M059J (cell line): ENCODE measurements at places on chromosomes 11 and 22. TPM values are rescaled to one million over a fixed set of nuclear protein-coding genes. Genes with fewer than 3 reads are reported as not detected.
A peak's percentile ranks its signal among the peaks of the same experiment; 100 is the strongest.

The CELSR1 gene
- total RNA-seq: 4.3 and 11.8 TPM in 2 replicates

The ART5 gene
- not detected in 2 replicates for total RNA-seq

- DNase-seq: no peak
These were observed 413.6 kb downstream of the TBC1D22A start for GRCh38 chr22:47176026-47176389.

- DNase-seq: peak; percentile 28
These were observed 125.1 kb downstream of the TIMP3 start for GRCh38 chr22:32926600-32926999.

DNA sequence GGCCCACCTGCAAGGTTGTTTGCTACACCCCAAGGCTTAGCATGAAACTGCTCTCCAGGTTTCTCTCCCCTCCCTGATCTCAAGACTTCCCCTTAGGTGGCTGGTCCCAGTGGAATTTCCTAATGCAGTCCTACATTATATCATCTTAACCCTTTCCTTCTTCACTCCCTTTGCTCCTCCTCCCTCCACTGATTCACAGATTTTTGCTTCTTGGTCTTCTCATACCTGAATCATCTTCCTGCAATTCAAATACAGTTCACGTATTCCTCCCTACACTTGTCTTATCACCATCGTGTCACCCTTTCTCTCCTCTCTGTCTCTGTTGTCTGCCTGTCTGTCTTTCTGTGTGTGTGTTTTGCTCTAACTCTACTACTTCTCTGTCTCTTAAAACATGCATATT is 17.0 kb downstream of the MMP10 start:
- peak; percentile 29 for DNase-seq

GRCh38 chr22:38222797-38223119 is 21.0 kb downstream of the MAFF start:
- DNase-seq: no peak

DNA sequence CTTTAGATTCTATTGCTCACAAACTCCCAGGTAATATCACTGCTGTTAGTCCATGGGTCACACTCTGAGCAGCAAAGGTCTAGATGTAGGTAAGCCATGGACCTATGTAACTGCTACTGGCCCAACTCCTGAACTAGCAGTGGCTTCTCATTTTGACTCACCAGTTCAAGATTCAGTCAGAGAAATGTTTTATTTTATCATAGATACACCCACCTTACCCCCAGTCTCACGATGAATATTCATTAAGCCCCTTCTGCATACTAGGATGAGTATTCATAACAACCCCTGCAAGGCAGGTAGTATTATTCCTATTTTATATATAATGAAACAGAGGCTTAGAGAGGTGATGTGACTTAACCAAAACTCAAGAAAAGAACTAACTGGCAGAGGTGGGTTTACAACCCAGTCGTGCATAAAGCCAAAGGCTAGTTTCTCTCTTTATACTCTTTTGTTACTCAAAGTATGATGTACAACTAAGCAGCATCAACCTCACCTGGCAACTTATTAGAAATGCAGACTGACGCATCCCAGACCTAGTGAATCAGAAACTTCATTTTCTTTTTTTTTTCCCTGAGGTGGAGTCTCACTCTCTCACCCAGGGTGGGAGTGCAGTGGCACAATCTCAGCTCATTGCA is 957.6 kb upstream of the CCDC90B start:
- DNase-seq: no peak

DNA sequence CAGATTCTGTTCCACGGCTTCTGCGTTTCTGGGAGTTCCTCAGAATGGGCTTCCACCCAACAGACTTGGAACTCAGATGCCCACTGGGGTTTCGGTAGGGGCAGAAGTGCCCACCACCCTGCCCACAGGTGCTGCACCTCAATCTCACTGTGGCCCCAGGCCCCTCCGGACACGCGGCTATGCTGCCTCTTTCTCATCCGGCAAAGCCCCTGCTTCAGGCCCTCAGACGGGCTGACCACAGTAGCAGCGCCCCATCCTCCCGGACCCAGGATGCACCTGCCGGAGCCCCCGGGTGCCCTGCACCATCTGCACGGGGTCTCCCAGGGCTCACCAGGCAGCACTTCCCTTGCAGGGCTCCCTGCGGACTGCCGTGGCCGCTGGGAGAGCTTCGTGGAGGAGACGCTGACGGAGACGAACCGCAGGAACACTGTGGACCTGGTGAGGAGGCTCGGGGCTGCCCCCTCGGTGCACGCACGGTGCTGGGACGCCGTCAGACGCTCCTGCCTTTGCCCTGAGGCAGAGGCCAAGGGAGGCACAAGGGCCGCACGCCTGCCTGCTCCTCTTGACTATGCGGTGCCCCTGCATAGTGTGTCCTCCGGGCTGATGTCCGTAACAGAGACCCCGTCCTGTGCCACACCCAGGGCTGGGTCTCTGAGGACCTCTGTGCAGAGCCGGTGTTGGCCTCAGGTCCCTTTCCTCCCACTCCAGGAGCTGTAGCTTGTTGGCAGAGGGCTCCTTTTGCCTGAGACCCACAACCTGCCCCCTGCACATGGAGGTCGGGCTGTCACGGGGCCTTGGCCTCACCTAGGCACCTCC is 38.6 kb downstream of the SBF1 start:
- DNase-seq: no peak

DNA sequence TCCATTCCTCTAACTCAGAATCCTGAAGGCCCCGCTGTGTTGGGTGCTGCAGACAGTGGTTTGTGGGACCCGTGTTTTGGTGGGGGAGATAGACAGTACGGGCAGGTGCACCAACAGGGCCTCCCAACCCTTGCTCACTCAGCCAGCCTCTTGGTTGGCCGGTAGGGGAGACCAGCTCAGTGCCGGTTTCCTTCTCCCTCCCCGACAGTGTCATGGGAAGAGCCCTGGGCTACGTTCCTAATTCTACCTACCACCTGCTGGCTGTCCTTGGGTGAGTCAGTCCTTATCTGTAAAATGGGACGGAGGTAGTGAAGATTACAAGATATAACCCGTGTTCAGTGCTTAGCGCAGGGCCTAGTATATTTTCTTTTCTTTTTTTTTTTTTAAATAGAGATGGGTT is 5.9 kb downstream of the TMEM134 start:
- DNase-seq: no peak

The ARHGAP8 gene
- not detected in 2 replicates for total RNA-seq

The SYT7 gene
- total RNA-seq: 0.10 and 0.22 TPM in 2 replicates

DNA sequence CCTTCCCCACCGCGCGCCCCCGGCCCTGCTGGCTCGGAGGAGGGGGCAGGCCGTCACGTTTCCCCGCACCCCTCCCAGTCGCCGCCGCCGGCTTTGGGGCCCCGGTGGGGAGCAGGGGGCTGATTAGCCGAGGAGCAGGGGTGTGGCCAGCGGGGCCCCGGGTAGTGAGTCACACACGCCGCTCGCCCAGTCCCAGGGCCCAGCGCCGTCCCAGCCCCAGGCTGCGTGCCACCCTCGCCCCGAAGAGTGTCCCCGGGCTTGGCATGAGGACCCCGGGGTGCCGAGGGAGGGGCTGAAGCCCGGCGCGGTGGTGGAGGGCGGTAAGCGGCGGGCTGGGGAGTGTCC is 34.4 kb downstream of the PRDM11 start:
- peak; percentile 79 for DNase-seq

DNA sequence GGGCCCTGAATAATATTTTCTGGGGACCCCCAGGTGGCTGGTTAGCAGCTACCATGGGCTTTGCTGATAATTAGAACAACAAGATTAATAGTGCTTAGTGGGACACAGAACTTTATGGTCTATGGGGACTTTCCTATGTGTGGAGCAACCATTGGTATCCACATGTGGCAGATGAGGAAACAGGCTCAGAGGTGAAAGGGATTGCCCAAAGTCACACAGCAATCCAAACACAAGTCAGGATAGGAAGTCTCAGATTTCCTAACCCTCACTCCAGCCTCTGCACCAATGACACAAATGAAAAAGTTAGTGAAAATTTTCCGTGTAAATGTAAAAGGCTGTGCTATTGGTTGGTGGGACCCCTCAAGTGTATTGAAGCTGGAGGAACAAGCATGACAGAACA is 15.3 kb upstream of the SLCO2B1 start:
- no peak for DNase-seq

GRCh38 chr22:29382580-29383302 is 5.6 kb downstream of the AP1B1 start:
- DNase-seq: peak; percentile 52

The PANX3 gene
- not detected in 2 replicates for total RNA-seq

- DNase-seq: no peak
These were observed 115.6 kb downstream of the FANCF start for GRCh38 chr11:22510010-22510409.

GRCh38 chr11:83865636-83866461 is 579.7 kb upstream of the CCDC90B start:
- DNase-seq: peak; percentile 24

- DNase-seq: peak; percentile 52
These were observed 132.8 kb upstream of the PITPNB start for GRCh38 chr22:28051787-28052356.

The GRAP2 gene
- 0.15 and 0.22 TPM in 2 replicates for total RNA-seq

DNA sequence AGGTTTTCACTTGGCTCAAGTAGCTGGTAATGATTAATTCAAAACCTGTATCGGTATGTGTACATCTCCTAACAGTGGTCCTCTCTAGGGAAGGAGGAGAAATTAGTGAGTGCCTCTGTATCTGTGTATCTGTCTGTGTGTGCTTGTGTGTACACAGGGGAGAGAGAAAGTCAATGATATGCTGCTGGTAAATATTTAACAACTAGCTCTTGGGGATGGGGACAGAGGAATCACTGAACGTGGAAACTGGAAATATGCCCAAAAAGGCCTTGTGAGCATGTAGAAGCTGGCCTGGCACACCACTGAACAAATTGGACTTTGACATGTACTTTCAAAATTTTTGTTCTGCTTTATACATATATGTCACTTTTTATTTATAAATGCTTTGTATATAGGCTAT is 214.0 kb upstream of the SYN3 start:
- no peak for DNase-seq

The PANX1 gene
- 47.8 and 49.8 TPM in 2 replicates for total RNA-seq

DNA sequence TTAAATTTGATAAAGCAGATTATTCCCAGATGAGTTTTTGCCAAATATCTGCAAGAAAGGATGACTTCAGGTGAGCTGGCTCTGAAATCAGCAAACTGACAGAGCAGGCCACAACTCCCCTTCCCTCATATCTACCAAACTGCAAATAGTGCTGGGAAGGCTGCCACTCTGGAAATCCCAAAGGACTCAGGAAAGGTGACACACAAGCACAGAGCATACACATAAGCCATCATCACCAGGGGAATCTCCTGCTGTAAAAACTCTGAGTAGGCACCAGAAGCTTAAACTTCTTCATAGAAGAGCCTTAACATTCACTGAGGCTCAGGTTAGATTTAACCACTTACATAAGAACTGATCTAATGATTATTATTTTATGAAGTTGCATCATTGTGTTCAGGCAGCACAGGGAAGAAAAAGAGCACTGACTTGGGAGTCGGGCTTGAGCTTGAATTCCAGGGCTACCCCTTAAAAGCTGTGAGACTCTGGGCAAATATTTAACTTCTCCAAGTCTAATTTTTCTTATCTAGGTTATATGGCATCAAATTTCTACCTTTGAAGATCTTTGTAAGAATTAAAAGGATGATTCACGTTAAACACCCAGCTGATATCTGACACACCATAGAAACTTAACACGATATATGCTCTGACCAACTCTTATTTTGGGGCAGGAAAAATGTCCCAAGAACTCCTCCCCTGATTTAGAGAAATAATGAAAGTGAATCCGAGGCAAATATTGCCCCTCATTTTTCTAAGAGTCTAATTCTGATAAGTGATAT is 15.0 kb downstream of the SYTL2 start:
- DNase-seq: no peak

The RAB36 gene
- total RNA-seq: 2.7 and 3.4 TPM in 2 replicates

The ZBTB16 gene
- not detected in 2 replicates for total RNA-seq

GRCh38 chr22:50247748-50248147 is 2.9 kb upstream of the TUBGCP6 start:
- no peak for DNase-seq

DNA sequence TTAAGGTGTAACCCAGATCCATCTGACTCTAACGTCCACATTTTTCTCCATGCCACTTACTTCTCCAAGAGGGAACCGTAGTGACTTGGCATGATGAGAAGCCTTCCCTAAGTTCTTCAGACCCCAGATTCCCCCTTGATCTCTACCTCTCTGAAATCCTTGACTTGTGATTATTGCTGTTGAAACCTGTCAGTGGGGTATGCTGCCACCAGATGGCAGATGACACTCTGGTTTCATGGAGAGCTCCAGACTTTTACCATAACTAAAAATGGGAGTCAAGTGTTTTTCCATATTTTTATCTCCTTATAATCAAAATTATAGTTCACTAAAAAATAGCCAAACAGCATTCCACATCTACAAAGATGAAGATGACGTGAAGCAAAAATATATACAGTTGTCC is 504.2 kb downstream of the SOX6 start:
- no peak for DNase-seq

The OTOG gene
- not detected in 2 replicates for total RNA-seq

- DNase-seq: peak; percentile 78
These were observed 24.8 kb downstream of the MYH9 start for GRCh38 chr22:36362932-36363331.

DNA sequence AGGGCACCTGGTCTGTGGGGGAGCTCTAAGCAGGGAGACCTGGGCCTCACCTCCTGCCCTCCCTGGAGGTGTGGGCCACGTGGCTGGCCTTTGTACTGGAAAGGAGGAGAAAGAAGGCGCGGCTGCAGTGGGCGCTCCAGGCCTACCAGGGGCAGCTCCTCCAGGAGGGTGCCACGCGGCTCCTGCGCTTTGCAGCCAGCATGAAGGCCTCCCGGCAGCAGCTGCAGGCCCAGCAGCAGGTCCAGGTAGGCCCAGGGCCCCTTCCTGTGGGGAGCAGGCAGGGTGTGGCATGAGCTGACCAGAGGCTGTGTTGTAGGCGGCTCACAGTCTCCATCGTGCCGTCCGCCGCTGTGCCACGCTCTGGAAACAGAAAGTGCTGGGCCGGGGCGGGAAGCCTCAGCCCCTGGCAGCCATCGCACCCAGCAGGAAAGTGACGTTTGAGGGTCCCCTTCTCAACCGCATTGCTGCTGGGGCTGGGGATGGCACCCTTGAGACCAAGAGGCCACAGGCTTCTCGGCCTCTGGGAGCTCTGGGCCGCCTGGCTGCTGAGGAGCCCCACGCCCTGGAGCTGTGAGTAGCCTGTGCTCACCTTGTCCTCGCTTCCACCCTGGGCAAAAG is 48.6 kb downstream of the PISD start:
- no peak for DNase-seq

GRCh38 chr11:83024270-83024854 is 47.3 kb downstream of the RAB30 start:
- no peak for DNase-seq

DNA sequence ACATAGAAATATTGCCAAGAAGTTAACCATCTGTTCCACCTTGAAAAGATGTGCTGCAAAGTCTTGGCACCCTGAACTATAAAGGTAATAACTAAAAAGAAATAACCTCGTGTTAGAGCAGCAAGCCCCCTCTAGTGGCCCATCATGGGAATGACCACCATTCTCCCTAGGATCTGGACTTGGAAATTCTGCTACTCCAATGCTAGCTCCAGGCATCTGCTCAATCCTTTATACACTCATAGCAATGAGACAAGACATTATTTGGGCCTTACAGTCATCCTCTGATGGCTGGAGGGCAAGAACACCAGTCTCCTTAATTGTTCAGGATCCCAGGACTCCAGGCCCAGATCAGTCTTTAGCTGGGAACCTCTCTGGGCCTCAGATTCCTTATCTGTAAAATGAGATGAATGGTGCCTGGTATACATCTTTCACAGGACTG is 76.0 kb downstream of the CWC15 start:
- DNase-seq: peak; percentile 56

The FOLR1 gene
- 1.4 and 2.8 TPM in 2 replicates for total RNA-seq
